T-helper 22 cell (primary cell): ENCODE measurements at places on chromosomes 1 and 21.

GRCh38 chr1:147781056-147781471 lies 20.7 kb upstream of the GJA5 start:
- DNase-seq: no peak

DNA sequence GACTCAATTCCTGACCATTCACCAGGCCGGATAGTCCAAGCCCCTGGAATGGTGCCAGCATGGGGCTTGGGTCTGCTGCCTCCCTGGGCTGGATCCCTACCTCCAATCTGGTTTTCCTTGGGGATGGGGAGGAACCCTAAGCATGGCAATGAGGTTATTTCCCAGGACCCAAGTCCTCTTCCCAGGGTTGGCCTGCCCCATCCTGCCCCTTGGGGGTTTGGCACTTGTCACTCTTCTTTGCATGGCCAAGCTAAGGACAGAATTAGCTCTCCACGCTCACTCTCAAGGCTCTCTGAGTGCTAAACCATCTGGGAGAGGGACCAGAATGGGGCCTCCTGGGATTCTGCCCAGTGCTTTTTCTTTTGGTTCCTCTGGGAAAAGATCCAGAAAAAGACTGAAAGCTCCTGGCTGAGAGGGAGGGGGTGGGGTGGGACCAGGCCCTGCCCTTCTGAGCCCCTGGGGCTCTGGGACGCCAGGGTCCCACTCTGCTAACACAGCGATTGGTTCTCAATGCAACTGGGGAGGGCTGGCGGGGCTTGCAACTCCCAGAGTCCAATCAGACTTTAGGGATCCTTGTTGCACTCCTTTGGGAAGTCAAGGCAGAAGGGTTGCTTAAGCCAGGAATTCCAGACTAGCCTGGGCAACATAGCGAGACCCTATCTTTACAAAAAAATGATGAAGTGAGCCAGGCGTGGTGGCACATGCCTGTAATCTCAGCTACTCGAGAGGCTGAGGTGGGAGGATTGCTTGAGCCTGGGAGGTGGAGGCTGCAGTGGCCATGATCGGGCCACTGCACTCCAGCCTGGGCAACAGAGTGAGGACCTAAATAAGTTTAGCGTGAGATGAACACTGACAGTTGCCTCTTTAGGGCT lies 52.7 kb downstream of the DHRS3 start:
- DNase-seq: no peak

GRCh38 chr1:18015719-18016118 lies 91.9 kb upstream of the IGSF21 start:
- DNase-seq: no peak

DNA sequence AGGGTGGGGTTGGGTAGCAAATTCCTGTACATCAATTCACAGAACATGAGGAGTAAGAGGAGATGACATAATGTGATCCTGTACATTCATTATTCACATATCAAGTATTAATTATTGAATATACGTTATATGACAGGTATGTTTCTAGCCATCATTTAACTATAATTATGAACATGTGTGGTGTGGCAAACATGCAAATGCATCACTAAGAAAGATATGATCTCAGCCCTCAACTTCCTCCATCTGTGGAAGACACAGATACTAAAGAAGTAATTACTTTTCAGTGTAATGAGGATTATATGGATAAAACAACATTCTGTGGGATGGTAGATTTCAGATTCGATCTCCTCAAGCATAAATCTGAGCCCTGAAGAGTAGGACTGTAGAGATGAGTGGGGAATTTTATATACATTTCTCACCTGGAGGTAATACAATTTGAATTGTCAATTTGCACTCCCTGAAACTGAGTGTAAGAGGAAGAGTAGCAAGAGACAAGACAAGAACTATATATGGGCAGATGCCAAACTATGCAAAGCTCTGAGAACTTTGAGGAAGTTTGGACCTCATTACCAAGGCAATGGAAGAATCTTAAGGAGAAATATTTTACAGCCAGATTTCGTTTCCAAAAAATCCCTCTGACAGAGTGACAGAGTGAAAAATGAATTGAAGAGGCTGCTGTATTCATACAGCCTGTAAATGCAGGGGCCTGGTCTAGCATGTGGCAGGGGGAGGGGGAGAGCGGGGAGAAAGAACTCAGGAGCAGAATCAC lies 275.5 kb downstream of the TPR start:
- no peak for DNase-seq

DNA sequence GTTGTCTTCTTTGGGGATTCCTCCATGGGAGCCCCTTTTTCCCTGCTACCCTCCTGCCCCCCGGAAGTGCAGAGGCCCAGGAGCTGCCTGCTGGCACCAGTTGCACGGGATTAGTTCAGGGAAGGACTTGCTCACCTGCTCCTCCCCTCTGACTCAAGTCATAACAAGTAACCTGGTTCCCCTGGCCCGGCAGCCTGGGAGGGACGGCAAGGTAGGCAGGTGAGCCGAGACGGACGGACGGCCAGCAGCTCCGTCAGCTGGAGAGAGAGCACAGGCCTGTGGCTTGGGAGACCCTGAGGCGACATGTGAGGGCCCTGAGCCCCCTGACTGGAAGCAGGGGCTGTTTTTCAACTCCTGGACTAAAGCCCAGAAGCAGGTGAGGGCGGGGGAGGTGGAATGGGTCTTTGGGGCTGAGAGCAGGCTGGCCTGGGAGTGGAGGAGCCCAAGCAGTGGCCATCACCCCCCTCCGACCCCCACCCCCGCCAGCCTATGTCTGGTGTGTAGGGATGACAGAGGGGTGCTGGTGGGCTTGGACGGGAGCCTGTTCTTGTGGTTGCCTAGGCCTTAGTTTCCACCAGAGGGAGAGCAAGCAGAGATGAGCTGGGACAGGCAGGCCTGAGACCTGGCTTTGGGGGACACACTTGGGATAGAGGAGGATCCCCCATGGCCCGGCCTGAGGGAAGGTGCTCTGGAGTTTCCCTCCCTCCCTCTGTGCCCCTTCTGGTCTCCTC lies at the start of gene INAVA:
Gene INAVA (plus strand): TSS at position 189 of the 731 bp plus-strand sequence. CDS start 3,501 bp downstream, outside the sequence.
- no peak for DNase-seq

DNA sequence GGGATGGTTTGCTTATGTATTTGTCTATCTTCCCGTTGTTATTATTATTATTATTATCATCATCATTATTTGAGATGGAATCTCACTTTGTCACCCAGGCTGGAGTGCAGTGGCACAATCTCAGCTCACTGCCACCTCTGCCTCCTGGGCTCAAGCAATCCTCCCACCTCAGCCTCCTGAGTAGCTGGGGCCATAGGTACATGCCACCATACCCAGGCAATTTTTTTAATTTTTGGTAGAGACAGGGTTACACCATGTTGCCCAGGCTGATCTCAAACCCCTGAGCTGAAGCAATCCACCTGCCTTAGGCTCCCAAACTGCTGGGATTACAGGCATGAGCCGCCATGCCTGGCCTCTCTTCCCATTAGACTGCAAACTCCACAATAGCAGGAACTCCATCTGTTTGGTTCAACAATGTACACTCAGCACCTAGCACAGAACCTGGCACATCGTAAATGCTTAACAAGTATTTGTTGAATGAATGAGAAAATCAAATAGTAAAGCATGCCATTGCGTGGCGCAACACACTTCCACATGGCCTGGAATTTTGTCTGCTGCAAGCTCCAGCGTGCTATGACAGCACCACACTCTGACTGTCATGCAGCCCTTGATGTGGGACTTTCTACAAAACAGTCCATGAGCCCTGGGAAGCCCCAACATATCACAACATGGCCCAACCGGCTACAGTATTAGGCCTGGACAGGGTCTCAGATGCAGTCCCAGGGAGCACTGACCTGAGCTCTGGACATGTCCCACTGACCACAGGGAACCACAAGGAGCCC lies 3.8 kb upstream of the TINAGL1 start:
- no peak for DNase-seq

DNA sequence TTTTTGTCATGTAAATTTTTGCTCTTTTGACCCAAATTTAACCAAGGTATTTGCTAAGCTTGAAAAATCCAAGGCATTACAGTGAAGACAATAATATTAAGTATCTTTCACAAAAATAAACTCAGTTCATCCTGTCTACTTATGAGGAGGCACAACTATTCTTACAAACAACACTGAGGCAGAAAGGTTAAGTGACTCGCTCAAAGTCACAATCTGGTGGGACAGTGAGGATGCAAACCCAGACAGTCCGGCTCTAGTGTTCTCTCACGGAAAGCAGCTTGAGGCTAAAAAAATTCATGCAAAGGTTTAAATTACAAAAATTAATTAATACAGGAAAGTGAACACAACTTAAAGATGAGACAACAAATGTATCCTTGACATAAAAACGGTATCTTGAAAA lies 125.3 kb downstream of the SIPA1L2 start:
- DNase-seq: no peak

GRCh38 chr1:115227346-115228082 lies 110.5 kb downstream of the NGF start:
- DNase-seq: no peak

DNA sequence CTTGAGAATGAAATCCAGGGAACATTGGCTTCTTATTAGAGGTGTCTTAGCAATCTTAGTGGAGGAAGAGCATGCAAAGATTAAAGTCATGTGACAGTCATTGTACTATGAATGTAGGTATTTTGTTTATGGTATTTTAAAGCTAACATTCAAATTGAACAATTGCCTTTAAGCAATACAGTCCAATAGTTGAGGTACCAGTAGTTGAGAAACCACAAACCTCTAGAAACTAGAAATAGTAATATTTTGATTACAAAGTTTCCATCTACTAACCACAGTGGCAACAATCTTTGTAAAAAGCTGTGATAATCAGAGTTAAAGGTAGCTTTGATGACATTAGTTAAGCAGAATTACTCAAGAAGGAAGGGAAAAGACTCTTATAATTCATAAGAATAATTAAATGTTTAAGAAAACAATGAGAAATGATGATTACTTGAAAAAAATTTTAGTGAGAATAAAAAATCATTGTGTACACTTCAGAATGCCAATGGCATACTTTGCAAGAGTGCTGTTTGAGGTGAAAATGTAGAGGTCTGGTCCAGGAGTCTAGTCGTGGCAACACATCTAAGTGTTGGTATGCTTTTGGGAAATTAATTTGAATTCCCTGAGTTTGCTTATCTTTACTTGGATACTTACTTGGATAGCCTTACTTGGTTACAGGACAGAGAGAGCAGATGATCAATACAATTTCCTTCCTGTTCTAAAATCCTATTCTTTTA lies 104.9 kb upstream of the PTGFR start:
- DNase-seq: no peak

- DNase-seq: no peak
Measured at GRCh38 chr1:93651695-93652094, 29.9 kb downstream of the BCAR3 start.

GRCh38 chr1:156284757-156285156 lies 632 bp downstream of the TMEM79 start:
- no peak for DNase-seq

GRCh38 chr21:39630191-39630591 lies 17.5 kb downstream of the B3GALT5 start:
- DNase-seq: no peak

GRCh38 chr1:53134961-53135734 lies 7.3 kb downstream of the SLC1A7 start:
- no peak for DNase-seq

DNA sequence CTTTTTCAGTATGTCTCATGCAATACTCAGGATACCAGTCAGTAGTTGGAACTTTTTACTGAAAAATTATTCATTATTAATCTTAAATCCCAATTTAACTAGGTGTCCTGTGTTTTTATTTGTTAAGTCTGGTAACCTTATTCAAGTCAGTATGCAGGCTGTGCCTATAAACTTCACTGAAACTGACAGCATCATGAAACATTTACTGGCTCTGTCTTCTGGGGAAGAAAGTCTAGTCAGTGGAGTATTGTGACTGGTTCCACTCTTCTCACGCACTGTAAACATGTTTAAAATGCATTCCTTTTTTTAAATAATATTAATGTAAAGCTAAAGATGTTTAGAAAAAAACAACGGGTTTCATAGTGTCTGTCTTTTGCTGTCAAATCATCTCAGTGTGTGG lies 739.7 kb downstream of the LTN1 start:
- DNase-seq: no peak

DNA sequence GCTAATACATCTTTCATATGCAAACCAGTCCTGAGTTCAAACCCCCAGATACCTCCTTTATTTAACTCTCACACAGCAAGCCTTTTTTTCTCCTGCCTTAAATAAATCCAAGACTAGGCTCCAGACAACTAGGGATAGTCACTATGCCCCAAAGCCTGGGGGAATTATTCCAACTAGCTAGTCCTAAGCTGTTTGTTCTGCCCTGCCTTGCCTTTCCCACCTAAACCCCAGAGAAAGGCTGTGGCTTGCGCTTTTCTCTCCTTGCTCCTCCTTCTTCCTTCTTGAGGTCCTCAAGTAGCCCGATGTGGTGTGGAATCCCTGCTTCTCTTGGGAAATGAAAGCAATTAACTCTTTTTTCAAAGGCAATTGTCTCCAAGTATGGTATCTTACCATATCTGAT lies 31.8 kb downstream of the C1orf87 start:
- DNase-seq: no peak

DNA sequence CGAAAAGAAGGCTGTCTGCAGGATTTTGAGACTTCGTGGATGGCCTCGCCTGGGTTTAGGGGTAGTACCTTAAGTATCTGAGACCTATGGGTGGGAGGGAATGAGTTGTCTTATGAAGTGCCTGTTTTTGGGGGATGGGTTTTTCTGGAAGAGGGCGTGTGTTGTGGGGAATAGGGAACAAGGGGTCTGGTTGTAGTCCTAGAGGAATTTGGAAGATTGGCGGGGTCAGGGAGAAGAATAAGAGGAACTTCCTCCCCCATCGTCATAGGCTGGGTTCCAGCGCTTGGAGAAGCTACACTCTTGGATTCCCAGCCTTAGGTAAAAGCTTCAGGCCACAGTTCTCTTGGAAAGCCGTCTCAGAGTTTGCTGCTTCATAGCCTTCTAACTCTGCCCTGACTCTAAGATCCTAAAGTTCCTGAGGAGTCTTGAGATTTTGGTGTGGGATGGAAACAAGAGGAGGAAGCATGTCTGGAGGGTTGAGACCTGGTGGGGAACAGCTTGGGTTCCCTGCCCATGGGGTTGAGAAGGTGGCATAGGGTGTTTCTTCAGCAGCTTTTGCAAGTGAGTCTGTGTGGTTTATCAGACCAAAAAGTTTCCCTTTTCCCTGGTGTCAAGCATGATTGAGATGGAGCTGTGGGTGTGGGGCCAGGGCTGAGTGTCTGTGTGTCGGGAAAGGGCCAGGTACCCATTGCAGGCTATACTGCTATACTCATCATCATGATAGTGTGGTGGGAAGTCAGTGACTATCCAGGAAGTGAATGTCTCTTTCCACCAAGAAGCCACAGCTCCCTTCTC lies 1.8 kb downstream of the VANGL2 start:
- DNase-seq: no peak

DNA sequence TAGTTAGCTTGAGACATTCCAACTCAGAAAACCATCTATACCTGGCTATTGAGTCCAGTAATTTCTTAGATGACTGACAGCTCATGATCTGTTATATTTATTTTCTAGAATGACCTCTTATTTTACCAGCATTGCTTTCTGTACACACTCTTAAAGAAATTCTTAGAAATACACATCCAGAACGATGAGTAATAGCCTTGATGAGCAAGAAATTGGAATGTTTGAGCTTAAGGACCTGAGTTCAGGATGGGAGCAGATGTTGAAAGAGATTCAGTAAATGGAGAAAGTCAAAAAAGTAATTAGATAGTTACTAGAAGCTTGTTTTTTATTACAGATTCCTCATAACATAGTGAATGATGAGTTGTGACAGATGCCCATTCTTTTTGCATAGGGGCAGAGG lies 11.7 kb downstream of the PYHIN1 start:
- DNase-seq: no peak

GRCh38 chr1:33763406-33763805 lies 100.5 kb upstream of the HMGB4 start:
- no peak for DNase-seq

GRCh38 chr1:6359216-6360116 lies 34.1 kb downstream of the ACOT7 start:
- DNase-seq: peak; percentile 25
